ENCODE measurements at places on chromosomes 6 and 20. TPM values are rescaled to one million over a fixed set of nuclear protein-coding genes. Genes with fewer than 3 reads are reported as not detected.
A peak's percentile ranks its signal among the peaks of the same experiment; 100 is the strongest.

- no peak for DNase-seq
Observed at GRCh38 chr6:63114610-63115211, 96.6 kb upstream of the FKBP1C start.

DNA sequence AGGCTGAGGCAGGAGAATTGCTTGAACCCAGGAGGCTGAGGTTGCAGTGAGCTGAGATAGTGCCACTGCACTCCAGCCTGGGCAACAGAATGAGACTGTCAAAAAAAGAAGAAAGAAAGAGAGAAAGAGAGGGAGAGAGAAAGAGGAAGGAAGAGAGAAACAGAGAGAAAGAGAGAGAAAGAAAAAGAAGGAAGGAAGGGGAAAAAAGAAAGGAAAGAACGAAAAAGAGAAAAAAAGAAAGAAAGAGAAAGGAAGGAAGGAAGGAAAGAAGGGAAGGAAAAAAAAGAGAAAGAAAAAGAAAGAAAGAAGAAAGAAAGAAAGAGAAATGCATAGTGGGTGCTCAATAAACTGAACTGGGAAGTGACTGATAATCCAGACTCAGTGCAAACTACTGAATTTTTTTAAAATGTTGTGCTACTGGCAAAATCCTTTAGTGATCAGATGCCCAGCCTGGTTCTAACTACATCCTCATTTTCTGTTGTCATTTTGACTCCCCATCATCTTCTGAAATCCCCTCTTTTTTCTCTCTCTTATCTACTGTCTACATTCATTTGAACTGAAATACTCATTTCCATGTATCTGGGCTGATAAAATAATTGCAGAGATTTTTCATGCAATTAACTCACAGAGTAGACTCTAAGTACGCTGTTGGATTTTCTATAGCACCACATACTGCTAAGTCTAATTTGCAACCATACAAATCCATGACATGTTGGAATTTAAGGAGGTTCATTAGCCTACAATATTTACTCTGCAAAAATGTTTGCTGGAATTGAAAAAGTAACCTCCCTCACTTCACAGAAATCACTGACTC is 85.3 kb upstream of the HIVEP1 start:
- DNase-seq = no peak

DNA sequence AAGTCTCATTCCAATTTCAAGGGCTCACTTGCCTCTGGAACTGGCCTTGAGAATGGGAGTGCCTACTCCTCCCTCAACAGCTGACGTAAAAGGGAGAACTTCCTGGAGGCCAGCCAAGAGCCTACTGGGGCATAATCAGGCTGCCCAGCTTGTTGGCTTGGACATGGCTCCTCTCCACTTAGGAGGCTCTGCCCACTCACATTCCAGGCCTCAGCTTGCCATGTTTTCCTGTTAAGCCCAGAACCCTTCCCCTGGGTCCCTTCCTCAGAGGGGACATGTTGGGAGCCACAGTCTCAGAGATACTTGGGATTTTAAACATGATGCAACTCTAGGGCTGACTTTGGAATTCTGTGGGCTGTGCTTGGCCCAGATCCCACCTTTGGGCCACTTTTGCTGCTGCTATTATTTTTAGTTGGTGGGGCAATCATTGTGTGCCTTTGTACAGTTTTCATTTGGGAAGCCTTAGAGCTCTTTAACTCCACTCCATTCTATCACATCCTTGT is 31.5 kb upstream of the ADTRP start:
- DNase-seq = peak; percentile 88

DNA sequence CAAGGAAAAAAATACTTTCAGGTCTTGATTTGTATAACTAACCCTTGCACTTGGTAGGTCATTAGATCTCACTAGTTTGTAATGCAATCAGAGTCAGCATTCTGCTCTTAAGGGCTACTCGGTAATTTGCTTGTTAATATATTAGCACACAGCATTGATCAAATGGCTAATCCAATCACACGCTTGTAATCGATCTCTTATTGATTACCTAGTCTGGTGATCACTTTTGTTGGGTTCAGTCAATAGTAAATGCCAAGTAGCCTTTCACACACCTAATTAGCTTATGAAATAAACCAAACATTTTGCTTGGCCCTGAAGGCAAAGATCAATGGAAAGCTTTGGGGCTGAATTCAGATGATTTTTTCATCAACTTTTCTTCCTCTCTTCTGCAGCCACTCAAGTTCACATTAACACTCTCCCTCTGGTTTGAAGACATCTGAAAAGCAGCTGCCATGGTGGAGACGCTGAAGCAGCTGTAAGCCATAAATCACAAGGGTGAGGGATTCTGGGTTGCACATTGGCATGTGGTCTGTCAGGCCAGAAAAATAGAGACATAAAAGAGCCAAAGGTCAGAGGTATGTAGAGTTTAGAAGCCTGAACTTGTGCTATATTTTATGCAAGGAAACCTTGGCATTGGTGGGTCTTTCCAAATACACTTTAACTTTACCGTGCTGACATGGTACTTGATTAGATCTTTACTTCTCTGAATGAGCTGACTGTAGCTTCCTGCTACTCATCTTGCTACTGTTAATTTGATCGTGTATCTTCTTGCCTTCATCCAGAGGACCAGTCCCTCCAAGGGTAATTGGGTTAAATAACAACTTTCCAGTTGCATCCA is 234.4 kb downstream of the SIM1 start:
- DNase-seq = no peak

DNA sequence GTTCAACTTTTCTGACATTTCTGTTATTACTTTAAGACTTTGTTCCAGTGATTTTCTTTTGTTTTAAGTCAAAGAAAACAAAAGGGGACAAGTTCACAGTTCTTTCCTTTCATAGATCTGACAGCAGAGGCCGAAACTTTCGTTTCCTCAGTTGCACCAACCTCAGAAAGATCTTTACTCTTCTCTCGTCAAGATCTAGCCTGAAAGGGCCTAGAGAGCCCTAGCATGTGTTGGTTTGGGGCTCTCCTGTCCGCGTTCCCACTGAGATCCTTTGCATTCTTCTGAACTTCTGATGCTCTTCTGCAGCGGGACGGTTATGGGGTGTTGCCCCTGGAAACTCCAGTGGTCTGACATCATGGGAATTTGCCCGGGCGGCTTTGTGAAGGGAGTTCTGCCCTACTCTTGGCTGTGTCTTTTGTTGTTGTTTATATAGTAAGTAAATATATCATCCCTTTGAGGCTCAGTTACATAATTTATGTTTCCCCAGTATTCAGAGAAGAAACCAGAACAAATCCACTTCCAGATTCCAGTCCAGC is 129.1 kb downstream of the SASH1 start:
- DNase-seq = no peak

DNA sequence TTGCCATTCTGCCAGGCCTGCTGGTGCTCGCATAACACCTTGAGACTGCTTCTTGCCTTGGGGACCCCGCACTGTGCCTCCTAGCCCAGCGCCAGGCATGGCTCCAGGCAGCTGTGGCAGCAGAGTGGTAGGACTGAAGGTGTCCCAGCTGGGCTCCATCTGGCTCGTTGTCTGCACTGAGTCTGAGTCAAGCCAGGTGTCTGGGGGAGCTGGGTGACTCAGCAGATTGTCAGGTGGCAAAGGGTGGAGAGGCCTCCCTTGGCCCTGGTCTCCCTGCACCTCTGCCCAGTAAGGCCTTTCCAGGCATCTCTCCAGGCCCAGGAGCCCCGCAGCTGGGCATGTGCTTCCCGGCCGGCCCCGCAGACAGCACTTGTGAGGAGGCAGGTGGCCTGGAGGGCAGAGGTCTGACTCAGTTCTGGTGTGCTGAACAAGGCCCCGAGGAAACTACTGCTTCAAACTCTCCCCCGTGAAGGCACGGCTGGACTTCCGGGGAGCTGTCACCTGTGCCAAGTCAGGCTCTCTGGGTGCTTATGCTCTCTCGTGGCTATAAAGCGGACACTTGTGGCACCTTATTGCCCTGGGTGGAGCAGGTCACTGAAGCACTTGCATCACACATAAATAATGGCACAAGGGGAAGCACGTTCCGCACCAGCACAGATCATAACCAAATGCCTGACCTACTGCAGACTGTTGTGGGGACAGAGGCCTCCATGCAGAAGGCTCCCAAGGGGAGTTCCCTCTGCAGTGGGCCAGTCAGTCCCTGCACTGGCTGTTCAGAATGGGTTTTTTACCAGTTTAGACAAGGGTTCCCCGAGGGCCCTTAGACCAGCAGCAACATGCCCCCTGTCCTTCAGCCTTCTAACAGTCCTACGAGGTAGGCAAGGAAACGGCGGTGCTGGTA is 27.5 kb downstream of the FOXC1 start:
- no peak for DNase-seq

- no peak for DNase-seq
Observed at GRCh38 chr6:120112980-120113379, 763.4 kb upstream of the MAN1A1 start.

DNA sequence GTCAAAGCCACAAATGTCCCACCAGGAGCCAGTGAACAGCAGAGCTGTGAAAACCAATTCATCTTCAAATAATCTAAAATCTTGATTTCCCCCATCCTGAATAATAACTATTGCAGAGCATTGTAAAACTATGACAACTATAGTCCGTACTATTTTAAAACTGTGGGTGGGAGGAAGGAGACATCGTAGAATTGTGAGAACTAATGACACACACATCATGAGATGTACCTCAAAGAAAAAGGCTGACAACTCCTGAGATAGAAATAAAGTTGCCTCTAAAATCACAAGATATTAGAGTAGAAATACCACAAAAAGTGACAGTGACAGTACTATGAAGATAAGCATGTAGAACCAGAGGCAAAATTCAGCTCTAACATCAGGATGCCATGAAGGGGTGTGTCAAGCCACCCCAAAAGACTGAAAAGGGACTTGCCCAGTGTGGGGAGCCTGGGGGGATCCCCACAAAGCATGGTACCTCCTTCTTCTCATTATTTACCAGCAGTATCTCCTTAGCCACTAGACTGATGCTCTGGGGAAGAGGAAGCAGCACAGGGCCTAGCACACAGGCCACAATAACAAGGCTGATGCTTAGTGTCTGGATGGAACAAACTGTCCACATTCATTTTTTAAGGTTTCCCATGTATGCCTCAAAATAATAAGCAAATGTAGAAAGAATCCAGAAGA is 13.4 kb downstream of the NAPB start:
- DNase-seq = no peak

- no peak for DNase-seq
Observed at GRCh38 chr20:60113771-60114170, 155.5 kb downstream of the CDH26 start.

GRCh38 chr6:33705268-33705885 is 6.1 kb downstream of the UQCC2 start:
- DNase-seq = no peak

DNA sequence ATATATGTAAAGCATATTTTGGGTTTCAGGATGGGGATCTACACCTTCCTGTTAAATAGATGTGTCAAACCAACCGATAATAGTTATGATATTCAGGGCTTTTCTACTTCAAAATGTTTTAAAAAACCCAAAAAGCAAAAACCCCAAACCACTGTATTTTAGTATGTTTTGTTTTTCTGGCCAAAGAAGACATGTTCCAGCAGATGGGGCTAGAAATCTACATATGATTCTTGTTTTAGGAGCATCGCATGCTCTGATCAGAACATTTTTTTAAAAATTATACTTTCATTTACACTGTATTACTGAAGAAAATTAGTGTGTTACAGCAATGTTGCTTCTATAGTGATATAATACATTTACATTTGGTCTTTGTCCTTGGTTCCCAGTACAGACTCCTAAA is 11.0 kb downstream of the RMND1 start:
- no peak for DNase-seq

- DNase-seq = no peak
Observed at GRCh38 chr6:53813801-53814200, 19.0 kb downstream of the LRRC1 start.

DNA sequence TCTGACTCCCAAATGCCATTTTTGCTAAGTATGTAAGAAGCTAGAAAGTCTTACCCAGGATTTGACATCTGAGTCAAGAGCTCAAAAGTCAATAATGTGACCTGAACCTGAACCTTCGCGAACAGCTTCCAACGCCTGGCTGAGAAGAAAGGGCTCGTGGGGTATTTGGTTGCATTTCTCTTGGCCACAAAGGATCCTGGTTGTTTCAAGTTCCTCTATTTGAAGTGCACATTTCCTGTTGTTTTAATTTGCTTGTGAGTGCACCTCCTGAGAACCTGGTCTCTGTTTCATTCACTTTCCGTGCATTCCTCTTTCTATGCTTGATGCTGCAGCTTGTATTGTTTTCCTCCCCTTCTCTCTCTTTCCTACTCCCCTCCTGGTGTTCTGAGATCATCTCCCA is 212.5 kb downstream of the FOXA2 start:
- DNase-seq = no peak

- DNase-seq = no peak
Observed at GRCh38 chr20:12594410-12595088, 414.2 kb upstream of the SPTLC3 start.

DNA sequence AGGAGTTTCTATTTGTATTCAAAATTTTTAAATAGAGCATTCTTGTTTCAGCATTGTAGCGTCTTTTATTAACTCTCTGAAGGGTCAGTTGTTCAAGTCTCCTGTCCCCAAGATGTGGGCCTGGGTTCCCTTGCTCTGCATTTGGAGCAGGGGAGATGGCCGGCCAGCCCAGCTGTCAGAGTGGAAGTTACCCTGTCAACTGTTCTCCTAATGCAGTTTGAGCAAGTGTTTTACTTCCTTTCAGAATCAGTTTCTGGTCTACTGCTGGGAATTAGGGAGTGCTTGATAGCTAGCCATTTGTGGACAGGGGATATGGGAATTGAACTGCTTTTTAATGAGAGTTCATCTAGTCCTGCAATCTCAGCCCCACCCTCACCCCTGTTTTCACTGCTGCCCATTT is 116.6 kb downstream of the QKI start:
- DNase-seq = no peak

DNA sequence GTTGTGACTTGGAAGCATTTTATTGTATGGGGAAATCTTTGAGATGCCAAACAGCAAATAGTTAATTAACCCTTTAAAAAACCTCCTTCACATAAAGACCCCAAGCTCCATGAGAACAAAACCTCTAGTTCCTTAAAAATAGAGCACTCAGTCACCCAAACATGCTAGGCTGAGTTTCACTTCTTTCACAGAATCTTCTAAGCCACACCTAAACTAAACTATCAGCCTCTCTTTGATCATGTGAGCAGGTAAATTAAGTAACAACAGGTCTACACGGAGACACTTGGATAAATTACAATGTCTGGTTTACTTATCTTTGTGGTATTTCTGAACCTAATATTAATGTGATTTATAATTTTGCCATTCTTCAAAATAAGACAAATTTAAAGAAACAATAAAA is 205.2 kb upstream of the MARCKS start:
- no peak for DNase-seq

- no peak for DNase-seq
Observed at GRCh38 chr6:12481292-12481691, 191.1 kb downstream of the EDN1 start.

GRCh38 chr20:9877932-9878495 is 39.1 kb upstream of the PAK5 start:
- DNase-seq = no peak

PSORS1C2 gene
- not detected for total RNA-seq

PRSS35 gene
- 0.94 TPM for total RNA-seq

APOBEC2 gene
- total RNA-seq = 103 TPM

PFDN6 gene
- total RNA-seq = 47.5 TPM

STMND1 gene
- not detected for total RNA-seq

PRR18 gene
- total RNA-seq = 0.65 TPM

RNF144B gene
- total RNA-seq = 20.0 TPM
